ENCODE measurements at places on chromosomes 13 and 19. TPM values are rescaled to one million over a fixed set of nuclear protein-coding genes. Genes with fewer than 3 reads are reported as not detected.

ZNF134 gene
- total RNA-seq = 32.3 TPM

GRCh38 chr13:43529796-43530195 lies 257.0 kb downstream of the ENOX1 start:
- H3K4me3 ChIP-seq = no peak overlapping the region
- no peak for DNase-seq
- H3K27me3 ChIP-seq = no peaks in the 10 kb centered on the region

- H3K27me3 ChIP-seq = no peaks in the 10 kb centered on the region
- peak overlapping the region; percentile 55 for H3K4me3 ChIP-seq
- peaks cover 25% of the 10 kb centered on the region for H3K4me1 ChIP-seq
- H3K27ac ChIP-seq = peak overlapping the region; percentile 29
- H3K36me3 ChIP-seq = no peaks in the 10 kb centered on the region
These were observed 38.2 kb upstream of the C1QTNF9 start for GRCh38 chr13:24271231-24271600.

CYP2A13 gene
- total RNA-seq = not detected

DNA sequence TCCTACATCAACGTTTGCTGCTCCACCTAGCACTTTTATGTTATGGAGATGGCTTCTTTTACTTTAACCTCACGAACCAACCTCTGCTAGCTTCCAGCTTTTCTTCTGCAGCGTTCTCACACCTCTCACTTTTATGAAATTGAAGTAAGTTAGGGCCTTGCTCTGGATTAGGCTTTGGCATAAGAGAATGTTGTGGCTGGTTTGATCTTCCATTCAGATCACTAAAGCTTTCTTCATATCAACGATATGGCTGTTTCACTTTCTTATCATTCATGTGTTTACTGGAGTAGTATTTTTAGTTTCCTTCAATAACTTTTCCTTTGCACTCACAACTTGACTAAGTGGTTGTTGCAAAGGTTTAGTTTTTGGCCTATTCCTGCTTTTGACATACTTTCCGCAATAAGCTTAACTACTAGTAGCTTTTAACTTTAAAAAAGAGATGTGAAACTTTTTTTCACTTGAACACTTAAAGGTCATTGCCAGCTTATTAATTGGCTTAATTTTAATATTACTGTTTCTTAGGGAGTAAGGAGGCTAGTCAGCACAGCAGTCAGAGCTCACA lies 60.0 kb upstream of the SPRY2 start:
- H3K4me1 ChIP-seq = no peaks in the 10 kb centered on the region
- no peak overlapping the region for H3K4me3 ChIP-seq
- H3K27ac ChIP-seq = no peak overlapping the region
- no peaks in the 10 kb centered on the region for H3K36me3 ChIP-seq
- no peak for DNase-seq
- no peaks in the 10 kb centered on the region for H3K27me3 ChIP-seq

- H3K4me3 ChIP-seq = peak overlapping the region; percentile 74
- peaks cover 18% of the 10 kb centered on the region for H3K4me1 ChIP-seq
- H3K27ac ChIP-seq = no peak overlapping the region
- DNase-seq = no peak
- H3K27me3 ChIP-seq = no peaks in the 10 kb centered on the region
These were observed 1.1 kb downstream of the TNFAIP8L1 start for GRCh38 chr19:4640247-4641000.

All from astrocyte (in vitro differentiated cells and primary cell).